Stimulated activated CD4-positive, alpha-beta T cell treated with anti-CD3 and anti-CD28 coated beads, Interleukin-4, amount 100 ng/mL, for 4 hours (primary cell): ENCODE measurements at places on chromosomes 7 and 10.

GRCh38 chr7:114656466-114656865 lies 241.9 kb downstream of the FOXP2 start:
- DNase-seq = no peak

GRCh38 chr10:132387764-132388210 lies 9.2 kb upstream of the PWWP2B start:
- peak; percentile 77 for DNase-seq

DNA sequence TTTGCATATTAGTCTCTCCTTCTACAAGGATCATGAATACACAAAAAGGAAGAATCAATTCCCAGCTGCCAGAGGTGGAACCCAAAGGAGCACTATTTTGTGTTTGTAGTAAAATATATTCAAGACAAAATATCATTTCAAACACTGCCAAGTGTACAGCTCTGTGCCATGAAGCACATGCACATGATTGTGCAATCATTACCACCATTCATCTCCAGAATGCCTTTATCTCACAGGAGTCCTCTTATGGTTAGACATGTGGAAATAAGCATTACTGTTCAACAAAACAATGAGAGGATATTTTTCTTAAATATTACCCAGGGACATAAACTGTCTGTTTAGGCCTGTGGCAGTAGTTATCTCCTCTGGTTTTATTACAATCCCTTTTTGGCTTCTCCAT lies 151.4 kb upstream of the PPP1R3A start:
- no peak for DNase-seq

DNA sequence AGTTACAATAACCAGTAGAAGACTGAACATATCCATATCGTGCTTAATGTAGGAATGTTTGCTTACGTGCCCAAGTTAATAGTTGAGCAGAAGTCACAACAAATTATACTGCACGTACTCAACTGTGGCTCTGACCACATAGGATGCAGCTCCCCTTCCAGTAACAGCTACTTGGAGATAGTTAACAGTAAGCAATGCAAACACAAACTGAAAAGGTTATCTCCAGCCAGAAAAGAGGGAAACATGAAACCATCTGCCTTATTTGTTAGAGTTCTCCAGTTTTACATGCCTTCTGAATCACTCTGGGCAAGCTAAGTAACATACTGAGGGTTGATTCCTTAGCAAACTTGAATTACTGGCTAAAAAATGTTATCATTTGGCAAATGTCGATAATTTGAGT lies 9.8 kb downstream of the DHX32 start:
- no peak for DNase-seq

DNA sequence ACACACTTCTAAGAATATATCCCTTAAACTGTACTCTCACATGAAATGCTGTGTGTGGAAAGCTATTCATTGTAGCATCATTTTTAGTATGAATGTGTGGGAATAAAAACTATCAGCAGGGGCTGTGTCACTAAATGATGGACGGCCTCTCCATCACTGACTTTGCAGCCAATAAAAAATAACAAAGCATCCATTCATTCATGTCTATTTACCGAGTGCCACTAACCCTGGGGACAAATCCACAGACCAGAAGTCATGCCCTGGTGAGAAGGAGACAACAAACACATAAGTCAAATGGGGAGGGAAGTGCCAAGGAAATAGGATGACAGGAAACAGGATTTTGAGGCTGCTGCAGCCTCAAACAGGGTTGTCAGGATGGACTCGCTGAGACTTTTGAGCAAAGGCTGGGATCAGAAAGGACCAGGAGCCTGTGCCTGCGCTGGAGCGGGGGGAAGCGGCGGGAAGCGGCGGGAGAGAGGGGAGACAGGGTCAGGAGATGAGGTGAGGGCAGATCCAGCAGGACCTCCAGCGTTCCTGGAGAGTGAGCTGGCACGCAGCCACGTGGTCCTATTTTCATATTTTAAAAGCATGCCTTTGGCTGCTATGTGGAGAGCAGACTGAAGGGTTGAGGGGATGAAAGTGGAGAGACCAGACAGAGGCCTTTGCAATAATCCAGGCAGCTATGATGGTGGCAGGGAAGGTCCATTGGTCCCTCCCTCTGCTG lies 2.2 kb upstream of the NOM1 start:
- DNase-seq = no peak

- DNase-seq = no peak
Measured at GRCh38 chr7:18320971-18321567, 174.5 kb upstream of the HDAC9 start.

GRCh38 chr7:30278849-30279652 lies 5.3 kb upstream of the ZNRF2 start:
- DNase-seq = no peak

DNA sequence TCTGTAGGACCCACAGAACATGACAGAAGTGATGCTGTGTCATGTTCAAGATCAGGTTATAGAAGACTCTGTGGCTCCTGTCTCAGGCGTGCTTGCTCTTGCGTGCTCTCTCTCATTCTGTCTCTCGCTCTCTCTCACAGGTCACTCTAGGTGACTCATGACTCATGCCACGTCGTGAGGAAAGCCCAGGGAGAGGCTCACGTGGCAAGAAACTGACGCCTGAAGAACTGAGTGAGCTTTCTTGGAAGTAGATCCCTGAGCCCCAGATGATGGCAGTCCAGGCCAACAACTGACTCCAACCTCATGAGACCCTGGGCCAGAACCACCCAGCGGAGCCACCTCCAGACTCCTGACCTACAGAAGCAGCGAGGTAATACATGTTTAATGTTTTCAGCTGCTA lies 103.3 kb downstream of the DNMBP start:
- DNase-seq = no peak

DNA sequence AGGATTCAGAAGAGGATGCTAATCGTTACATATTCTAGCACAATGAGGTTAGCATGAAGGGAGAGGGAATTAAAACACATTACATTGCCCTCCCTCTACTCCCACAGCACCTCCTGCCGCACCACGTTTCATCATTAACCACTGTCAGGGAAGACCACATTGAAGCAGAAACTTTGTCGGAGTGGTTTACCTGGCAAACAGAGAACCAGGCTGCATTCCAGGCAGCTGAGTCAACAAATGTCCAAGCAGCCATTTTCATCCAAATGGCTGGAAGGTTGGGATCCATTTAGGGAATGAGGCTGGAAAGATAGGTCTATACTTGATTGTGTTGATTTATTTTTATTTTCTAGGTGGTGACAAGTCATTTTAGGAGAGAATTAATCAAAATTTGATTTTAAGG lies 273.6 kb downstream of the DYNC1I1 start:
- no peak for DNase-seq

DNA sequence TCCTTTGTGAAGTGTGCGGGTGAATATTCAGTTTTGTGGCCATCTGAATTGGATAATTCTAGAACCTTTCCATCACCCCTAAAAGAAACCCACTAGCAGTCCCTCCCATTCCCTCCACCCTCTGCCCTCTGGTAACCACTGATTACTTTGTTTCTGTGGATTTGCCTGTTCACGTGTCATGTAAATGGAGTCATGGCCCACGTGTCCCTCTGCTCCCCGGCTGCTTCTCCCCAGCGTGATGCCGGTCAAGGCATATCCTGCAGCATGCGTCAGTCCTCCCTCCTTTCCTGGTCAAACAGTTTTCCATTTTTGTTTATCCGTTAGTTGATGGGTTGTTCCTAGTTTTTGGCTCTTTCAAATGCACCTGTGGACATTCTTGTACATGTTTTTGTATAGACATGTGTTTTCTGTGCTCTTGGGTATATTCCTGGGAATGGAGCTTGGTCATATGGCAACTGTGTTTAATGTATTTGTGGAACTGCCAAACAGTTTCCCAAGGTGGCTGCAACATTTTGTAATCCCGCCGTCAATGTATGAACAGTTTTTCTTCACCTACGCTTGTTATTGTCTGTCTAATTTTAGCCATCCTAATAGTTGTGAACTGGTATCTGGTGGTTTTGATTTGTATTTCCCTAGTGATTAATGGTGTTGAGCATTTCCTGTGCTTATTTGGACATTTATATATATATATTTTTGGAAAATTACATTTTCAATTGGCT lies 22.4 kb downstream of the PPP2R2D start:
- DNase-seq = no peak

DNA sequence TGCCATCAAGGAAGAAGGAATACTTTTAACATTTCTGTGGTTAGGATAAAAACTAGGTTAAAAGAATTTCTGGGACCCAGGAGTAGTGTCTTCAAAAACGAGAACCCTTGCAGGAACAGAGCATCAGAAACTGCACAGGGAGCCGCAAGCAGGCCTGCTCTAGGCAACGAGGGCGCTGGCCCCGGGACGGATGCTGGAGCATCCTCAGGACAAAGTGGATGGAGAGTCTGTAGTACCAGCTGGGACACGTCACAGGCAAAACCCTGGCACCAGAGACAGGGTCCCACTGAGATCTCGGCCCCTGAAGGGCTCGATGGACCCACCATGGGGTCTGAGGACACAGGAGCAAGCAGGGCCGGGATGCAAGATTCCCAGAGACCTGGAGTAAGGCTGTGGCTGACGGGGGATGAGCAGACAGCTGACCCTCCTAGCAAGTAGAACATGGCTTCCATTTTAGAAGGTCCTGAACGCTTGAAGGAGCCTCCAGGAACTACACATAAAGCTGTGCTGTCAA lies 106.6 kb downstream of the GALNT11 start:
- DNase-seq = no peak

- no peak for DNase-seq
Measured at GRCh38 chr10:101545898-101546297, 42.2 kb downstream of the POLL start.

DNA sequence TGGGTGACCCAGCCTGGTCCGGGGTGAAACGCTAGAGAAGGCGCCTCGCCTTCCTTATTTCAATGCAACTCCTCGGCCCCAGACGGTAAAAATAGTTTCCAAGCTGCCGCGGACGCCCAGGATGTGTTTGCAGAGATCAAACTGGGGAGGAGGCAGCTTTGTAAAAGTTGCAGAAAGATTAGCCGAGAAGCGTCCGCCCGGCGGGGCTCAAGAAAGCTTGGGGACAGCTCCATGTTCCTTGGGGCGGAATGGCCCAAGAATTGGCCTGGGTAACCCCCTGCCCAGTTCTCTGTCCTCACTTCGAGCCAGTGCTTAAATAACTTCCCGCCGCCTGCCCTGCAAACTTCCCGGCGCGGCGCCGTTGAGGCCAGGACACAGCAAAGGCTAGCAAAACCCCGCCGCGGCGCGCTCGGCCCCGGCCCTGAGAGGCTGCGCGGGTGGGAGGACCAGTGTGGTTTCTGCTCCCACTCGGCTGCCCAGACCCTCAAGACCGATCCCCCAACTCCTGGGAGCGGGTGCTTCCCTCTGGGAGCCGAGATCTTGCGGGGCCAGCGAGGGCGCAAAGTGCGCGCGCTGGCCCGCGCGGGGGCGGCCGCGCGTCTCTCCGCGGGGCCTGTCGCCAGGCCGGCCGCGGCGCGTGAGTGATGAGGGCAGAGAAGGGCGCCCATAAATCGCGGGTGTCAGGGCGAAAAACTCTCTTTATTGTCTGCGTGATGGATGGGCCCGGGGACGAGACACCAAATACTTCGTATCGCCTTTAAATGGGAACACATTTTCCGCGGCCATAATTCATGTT lies 6.3 kb upstream of the ZNF503 start:
- no peak for DNase-seq

- DNase-seq = no peak
Measured at GRCh38 chr10:88243836-88244730, 339.0 kb downstream of the RNLS start.

DNA sequence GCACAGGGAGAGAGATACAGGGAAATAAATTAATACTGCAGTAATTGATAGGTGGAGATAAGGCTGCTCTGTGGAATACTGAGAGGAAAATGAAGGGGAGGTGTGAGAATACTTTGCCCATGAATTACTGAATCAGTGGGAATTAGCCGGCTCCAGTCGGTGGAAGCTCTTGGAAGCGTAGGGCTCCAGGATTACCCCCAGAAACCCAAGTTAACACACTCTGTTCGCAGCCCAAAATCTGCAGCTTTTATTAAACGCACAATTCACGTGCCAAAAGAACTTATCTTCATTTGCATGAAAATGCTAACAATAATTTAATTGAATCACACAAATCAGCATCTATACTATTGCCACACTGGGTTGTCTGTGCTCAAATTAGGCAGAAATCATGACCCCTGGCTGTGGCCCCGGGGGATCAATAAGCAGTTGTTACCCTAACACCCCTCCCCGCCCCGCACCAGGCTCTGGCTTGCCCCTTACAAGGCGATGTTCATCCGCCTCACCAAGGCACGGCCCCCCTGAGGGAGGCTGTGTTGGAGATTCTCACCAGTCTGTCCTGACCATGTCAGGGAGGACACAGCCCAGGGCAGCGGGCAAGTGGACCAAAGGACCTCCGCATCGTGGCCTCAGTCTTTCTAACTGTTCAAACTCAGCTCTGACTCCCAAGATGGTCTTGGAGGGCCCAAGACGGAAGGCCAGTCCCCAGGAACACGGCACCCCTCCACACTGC lies 48.4 kb upstream of the MGMT start:
- no peak for DNase-seq

DNA sequence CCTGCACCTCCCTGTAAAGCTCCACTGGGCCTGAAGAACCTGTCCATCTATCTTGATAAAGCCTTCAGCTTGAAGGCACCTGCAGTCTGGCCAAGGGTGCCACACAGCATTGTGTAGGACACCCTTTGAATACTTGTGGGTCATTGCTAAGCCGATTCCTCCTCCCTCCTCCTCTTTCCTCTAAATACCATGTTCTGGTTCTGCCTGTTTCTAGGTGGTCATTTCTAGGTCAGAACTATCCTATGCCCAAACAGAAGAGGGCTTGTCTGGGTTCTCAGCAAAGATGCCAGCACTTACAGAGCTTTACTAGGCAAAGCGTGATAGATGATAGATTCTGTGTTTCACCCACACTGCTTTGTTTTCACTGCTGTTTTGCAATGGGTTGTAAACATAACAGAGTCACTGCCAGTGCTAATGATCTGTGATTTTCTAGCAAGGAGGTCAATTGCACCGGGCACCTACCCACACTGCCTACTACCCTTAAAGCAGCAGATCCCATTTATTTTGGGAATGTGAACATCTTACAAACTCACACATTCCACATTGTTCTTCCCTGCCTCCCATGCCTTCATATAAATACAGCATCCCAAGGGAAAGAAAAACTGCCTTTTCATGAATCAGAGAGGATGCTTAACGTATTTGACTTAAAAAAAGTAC lies 279.1 kb upstream of the PITRM1 start:
- DNase-seq = no peak

DNA sequence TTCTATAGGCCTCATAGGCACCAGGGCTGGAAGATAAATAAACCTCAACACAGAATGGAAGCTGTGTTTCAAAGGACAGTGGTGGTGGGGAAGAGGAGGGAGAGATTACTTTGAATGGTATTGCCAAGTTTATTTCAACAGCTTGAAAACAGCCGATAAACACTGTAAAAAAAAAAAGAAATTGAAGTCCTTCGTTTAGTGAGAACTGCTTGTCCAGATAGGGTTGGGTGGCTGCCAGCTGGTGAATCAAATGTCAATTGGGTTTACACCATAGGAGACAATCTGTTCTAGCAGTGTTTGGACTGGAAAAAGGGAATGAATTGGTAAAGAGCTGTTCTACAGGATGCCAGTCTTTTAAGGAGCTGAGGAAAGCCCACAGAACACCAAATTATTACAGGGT lies 254.8 kb downstream of the PHF14 start:
- no peak for DNase-seq

GRCh38 chr7:5452937-5453540 lies 29.4 kb upstream of the TNRC18 start:
- DNase-seq = no peak

GRCh38 chr7:135770139-135770710 lies 21.6 kb upstream of the FAM180A start:
- no peak for DNase-seq
